ENCODE measurements at places on chromosomes 7 and 10.

DNA sequence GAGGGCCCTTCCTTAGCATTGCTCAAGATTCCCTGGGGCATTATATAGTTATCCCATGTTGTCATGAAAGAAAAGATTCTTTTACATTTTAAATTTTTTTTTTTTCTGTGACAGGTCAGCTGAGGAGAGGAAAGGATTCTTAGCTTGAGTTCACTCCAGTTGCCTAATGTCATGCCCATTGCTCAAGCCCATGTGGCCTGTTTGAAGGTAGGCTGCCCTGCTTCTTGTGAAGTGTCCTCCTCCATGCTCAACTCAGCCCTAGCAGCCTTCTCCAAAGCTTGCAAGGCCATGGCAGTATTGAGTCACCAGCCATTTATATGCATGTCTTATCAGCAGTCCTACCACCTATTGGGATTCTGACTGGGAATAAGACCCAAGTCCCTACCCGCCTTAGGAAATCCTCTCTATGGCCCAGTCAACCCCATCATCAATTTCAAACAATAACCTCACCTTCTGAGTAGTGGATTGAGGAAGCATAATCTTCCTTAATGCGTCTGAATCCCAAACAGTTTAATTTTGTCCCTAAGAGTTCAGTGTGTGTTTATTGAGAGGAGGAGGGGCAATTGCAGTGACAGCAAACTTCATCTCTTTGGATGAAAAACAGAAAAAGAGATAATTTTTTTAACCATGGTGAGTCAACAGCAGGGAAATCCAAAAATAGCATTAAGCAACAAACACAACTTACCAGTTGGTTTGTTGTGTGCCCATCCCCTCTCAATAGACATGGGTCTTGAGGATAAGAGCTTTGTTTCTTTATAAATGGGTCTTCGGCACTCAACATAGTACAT is 38.6 kb upstream of the WASL start:
- DNase-seq, result no peak

DNA sequence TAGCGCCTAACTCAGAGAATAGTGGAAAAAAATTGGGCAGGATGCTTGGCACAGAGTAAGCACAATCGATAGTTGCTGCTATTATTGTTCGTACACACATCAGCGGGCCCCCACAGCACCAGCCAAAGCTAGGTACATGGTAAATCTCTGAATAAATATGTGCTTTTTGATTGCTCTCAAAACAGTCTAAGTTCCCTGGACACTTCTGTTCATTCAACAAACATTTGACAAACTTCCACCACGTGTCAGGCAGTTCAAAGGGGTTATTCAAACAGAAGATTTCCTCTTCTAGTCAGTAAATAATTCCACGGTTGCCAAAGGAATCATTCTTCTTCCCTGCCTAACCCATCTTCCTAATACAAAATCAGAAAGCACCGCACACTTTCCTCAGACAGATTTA is 150.8 kb downstream of the DGKI start:
- DNase-seq, result no peak

- no peak for DNase-seq
Measured at GRCh38 chr7:159025161-159025779, 119.4 kb downstream of the VIPR2 start.

GRCh38 chr7:78704504-78704903 is 749.0 kb downstream of the MAGI2 start:
- DNase-seq, result no peak

- DNase-seq, result no peak
Measured at GRCh38 chr10:128338951-128339350, 212.7 kb upstream of the MKI67 start.

DNA sequence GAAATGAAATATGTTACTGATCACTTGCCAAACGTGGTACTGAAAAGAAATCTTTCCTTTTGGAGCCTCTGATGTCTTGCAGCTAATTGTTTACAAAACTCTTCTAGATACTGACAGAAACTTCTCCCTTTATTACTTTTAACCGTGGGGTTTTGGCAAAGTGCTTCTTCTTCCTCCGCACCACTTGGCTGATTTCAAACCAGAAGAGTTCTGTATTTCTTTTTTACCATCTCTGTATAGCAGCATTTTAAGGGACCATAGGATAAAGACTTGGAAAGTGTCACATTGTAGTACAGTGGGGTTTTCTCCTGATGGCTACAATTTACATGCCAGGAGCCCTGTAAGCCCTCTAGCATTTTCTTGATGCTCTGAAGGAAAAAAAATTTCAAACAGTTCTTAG is 21.9 kb upstream of the CREB5 start:
- DNase-seq, result no peak

DNA sequence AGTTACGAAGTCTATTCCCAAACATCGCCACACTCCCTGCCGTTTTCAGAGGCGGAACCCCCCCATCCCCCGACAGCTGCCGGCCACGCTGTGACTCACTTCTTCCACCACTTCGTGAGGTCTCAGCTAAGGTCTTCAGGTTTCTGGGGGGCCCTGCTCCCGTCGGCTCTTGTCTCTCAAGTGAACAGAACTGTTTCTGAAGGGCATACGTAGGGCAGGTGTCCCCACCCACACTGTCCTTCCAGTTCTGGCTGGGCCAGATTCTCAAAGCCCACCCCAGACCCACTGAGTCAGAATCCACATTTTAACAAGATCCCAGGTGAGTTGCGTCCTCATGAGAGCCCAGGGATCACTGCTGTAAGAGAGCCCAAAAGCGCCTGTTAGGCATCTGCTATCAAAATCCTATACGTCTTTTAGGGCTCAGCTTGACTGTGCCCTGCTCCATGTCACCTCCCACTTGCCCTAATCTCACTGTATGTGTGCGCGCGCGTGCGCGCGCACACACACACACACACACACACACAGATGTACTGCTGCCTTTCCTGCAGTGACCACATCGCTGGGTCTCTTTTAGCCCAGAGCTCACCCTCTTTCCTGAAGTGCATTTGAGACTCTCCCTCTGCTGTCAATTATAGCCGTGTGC is 78.8 kb downstream of the PROSER2 start:
- DNase-seq, result no peak

- no peak for DNase-seq
Measured at GRCh38 chr10:21039721-21040120, 142.6 kb upstream of the NEBL start.

DNA sequence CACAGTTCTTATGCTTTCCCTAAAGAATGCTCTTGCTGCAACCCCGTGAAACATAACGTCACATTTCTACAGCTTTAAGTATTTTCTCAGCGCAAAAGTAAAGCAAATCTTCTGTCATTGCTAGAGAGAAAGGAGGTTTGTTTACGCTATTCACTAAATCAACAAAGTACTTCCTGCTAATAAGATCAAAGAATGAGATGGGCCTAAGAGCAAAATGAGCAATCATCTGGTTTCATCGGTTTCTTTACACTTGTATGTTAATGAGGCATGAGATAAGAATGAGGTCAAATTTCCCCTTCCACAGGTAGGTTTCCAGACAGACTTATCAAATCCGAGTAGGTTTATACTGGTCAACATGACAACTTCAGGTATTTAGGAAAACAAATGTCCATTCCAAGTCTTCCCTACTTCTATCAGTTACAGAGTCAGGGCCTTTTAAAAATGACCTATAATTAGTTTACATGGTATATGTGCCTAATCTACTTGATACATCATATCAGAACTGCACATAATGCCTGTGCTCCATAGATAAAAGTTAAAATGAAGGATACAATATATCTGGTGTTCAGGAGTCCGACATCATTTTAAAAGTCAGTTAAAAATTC is 8.4 kb downstream of the USP6NL start:
- no peak for DNase-seq

- no peak for DNase-seq
Measured at GRCh38 chr10:78458983-78459638, 425.4 kb downstream of the RPS24 start.

- no peak for DNase-seq
Measured at GRCh38 chr10:3268025-3268424, 95.4 kb upstream of the PITRM1 start.

GRCh38 chr7:143395187-143396149 is 13.2 kb downstream of the EPHA1 start:
- no peak for DNase-seq

GRCh38 chr7:6725003-6725402 is 18.3 kb upstream of the ZNF12 start:
- peak; percentile 42 for DNase-seq

- no peak for DNase-seq
Measured at GRCh38 chr10:126205486-126206205, 182.6 kb downstream of the ADAM12 start.

DNA sequence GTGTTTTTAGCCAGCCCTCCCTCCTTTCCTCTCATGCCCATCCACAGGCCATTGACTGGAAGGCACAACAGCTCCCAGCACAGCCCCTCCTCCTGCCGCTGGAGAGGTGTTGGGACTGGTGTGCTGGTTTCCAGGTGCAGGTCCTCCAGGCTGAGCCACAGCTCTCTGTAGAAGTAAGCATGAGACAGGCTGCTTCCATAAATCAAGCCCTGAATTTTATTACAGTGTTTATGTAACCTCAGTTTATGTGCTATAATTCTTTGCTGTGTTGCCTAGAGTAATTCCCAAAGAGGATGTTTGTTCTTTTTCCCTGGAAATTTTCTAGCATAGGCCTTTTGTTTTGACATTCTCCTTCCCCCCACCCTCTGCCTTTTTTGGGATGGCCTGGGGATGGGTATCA is 445.8 kb downstream of the AUTS2 start:
- no peak for DNase-seq

GRCh38 chr7:2129323-2130095 is 103.2 kb downstream of the MAD1L1 start:
- no peak for DNase-seq

DNA sequence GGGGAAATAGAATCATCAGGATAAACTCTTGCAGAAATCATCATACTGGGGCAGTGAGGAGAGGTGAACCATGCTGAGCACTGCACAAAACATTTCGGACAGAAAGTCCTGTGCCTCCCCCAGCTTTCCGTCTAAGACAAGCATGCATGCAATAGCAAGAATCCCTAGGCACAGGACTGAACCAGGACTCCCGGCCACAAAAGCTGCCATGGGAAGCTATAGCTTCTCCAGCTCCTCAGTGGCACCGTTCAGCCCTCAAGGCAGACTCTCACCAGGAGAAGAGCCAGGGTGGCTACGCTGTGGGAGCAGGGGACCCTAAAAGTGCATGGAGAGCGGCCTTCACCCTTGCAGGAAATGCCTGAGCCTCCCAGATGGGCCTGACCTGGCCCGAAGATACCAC is 70.8 kb downstream of the ASB13 start:
- DNase-seq, result no peak

GRCh38 chr7:134513169-134513752 is 14.1 kb upstream of the AKR1B10 start:
- DNase-seq, result peak; percentile 20

DNA sequence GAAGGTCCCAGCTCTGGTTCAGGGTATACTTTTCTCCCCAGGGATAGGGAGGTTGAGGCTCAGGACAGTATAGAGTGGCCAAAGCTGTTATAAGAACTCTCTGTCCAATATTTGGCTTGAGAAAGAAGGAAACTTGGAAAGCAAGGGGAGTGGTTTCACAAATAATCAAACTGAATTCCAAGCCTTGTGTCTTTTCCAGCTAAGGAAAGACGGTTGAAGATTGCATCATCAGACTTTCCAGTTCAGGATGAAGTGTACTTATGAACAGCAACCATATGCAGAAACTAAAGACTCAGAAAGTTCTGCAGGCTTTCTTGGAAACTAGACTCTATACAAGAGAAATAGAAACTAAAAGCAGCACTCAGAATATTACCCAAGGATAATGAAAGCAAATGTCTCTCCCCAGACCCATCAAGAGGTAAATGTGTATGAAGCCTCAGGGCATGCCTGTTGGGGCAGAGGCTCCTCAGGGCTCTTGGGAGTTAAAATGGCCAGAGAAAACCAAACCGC is 46.4 kb downstream of the RAMP3 start:
- DNase-seq, result no peak

GRCh38 chr7:106114716-106115383 is 2.7 kb upstream of the SYPL1 start:
- DNase-seq, result no peak

DNA sequence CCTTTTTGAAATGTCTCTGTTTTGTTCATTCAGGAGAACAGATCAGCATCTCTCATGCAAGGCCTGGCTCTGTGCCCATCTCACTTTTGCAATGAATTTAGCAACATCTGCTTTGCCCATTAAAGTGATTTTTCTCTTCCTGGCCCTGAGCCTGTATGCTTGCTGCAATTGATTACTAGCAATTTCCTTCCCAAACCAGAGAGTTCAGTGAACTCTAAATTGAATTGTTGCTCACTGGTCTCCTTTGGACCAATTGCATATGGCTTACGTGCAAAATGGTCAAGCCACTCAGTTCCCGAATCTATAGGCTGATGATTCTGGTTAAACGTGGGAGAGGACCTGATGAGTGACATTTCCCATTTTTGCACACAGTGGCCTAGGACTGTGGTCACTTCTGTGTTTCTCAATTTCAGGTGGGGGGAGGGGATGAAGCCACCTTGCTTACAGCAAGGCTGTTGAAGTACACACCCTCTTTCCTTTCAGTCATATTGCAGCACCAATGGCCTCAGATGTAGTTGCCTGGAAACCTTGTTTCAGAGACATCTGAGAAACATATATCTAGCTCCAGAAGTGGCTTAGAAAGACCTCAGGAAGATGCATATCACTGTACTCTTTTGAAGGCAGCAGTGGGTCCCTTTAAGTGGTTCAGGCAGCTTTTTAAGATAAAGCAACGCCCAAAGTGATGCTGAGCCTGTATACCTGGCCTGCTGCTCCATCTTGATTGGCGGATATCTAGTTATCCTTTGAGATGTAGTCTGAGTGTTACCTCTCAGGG is 201.4 kb downstream of the PTEN start:
- DNase-seq, result peak; percentile 97

DNA sequence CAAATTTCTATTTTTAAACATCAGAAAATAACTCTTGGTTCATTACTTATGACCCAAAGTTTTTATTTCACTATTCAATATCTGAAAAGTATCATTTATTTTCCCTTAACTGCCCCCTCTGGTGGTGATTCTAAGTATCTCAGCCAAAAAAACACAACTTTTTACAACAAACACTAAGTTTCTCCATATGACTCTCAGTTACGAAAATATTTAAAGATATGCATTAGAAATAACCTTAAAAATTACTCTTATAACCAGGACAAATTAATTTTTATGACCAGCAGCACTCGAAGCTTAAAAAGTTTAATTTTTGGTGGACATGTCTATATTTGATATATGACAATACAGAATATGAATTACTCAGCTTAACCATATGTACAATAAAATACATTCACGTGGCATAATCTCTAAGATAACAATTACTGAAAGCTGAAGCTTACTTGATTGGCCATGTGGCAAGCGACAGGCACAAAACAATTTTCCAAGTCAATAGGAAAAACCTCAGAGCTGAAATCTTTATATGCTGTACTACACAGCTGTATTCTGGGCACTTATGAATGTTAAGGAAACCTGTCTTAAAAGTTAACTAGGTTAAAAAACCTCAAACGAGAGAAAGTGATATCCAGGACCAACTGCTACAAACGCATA is 2.3 kb downstream of the HNRNPA2B1 start:
- DNase-seq, result peak; percentile 55

GRCh38 chr7:142188846-142189245 is 69.0 kb downstream of the PRSS58 start:
- DNase-seq, result peak; percentile 36
